IMR-90 (cell line): ENCODE measurements at places on chromosomes 16 and 17. TPM values are rescaled to one million over a fixed set of nuclear protein-coding genes. Genes with fewer than 3 reads are reported as not detected.

The KRT40 gene
- polyA plus RNA-seq: not detected in 2 replicates

The NR1D1 gene
- 4.4 and 7.2 TPM in 2 replicates for polyA plus RNA-seq

The SEPTIN1 gene
- 0.24 and 0.50 TPM in 2 replicates for polyA plus RNA-seq

The TUBB3 gene
- 410 and 428 TPM in 2 replicates for polyA plus RNA-seq

The ITGAL gene
- not detected in 2 replicates for polyA plus RNA-seq

The MT1B gene
- not detected in 2 replicates for polyA plus RNA-seq

The PSMB10 gene
- polyA plus RNA-seq: 36.7 and 50.5 TPM in 2 replicates

The TAC4 gene
- not detected in 2 replicates for polyA plus RNA-seq

The RAB11FIP3 gene
- 19.9 and 22.5 TPM in 2 replicates for polyA plus RNA-seq

The CACNA1H gene
- polyA plus RNA-seq: 5.8 and 6.1 TPM in 2 replicates

The GLOD4 gene
- polyA plus RNA-seq: 26.5 and 36.7 TPM in 2 replicates

The KRT222 gene
- not detected in 2 replicates for polyA plus RNA-seq

The FN3K gene
- polyA plus RNA-seq: 2.0 and 2.9 TPM in 2 replicates

The TM4SF5 gene
- polyA plus RNA-seq: not detected in 2 replicates

The CCDC154 gene
- 0.09 TPM in 1 of 2 replicates, not detected in the other for polyA plus RNA-seq

The SLC12A3 gene
- not detected in 2 replicates for polyA plus RNA-seq

The RAB11FIP4 gene
- polyA plus RNA-seq: 0.59 and 0.68 TPM in 2 replicates

The ZG16B gene
- 0.46 and 0.65 TPM in 2 replicates for polyA plus RNA-seq

The SLC2A4 gene
- 0.07 TPM in 2 replicates for polyA plus RNA-seq

The LGALS9 gene
- 2.5 and 3.7 TPM in 2 replicates for polyA plus RNA-seq

The DCAKD gene
- polyA plus RNA-seq: 31.3 and 32.3 TPM in 2 replicates

The AGRP gene
- polyA plus RNA-seq: not detected in 2 replicates

The ARL5C gene
- polyA plus RNA-seq: not detected in 2 replicates

The C16orf46 gene
- 0.27 and 0.55 TPM in 2 replicates for polyA plus RNA-seq

The MT3 gene
- 0.62 and 0.70 TPM in 2 replicates for polyA plus RNA-seq

The SHISA9 gene
- polyA plus RNA-seq: not detected in 2 replicates

The TEKT1 gene
- polyA plus RNA-seq: not detected in 2 replicates

The MEFV gene
- polyA plus RNA-seq: not detected in 2 replicates

The IRX5 gene
- not detected in 2 replicates for polyA plus RNA-seq

The TMED6 gene
- 0.10 and 0.20 TPM in 2 replicates for polyA plus RNA-seq

The NAA38 gene
- 76.8 and 122 TPM in 2 replicates for polyA plus RNA-seq

The FZD2 gene
- 130 and 133 TPM in 2 replicates for polyA plus RNA-seq

The NAGS gene
- 0.92 and 0.99 TPM in 2 replicates for polyA plus RNA-seq

The IL34 gene
- polyA plus RNA-seq: 2.0 and 2.5 TPM in 2 replicates
